Peyer's patch (tissue), 4 donors: ENCODE measurements at places on chromosomes 6 and 20.
A peak's percentile ranks its signal among the peaks of the same experiment; 100 is the strongest.

- no peak for DNase-seq
These were observed 139.3 kb downstream of the FOXC1 start for GRCh38 chr6:1749041-1749440.

DNA sequence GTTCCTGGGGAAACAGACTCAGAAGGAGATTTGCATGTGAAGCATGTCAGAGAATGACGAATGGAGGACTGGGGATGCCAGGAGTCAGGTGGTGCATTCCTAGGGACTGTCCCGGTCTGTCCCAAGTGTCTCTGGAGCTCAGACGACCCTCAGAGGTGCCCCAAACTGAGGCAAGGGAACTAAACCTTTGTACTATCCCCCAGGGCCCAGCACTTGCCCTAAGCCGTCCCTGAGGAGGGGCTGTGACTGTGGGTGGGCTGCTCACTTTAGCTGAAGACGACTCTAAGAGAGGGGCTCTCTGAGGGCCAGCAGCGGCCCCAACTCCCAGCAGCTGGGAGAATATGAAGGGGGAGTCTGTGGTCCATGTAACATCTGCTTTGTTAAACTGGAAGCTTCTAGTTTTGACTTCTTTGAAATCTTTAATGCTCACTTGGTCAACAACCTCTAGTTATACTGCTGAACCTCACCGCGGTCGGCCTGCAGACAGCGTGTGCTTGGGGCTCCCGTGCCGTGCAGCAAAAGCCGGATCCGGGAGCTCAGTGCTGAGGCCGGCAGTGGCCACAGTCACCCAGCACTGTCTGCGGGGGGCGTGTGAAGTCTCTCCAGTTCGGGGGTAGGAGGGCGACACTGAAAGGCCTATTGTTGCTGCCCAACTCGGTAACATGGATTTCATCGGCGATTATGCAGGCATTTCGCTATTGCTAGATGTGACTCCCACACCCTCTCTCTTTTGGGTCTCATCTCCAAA, 34.2 kb downstream of the TUBB2B start:
- DNase-seq, result no peak

GRCh38 chr20:21534453-21534852, 20.6 kb upstream of the NKX2-2 start:
- DNase-seq, result no peak

- DNase-seq, result no peak
These were observed 58.8 kb upstream of the MAP3K7 start for GRCh38 chr6:90645634-90646033.

- DNase-seq, result peak; percentile 89
These were observed 38.2 kb downstream of the MICA start for GRCh38 chr6:31441365-31442267.

GRCh38 chr6:38367231-38367630, 272.5 kb downstream of the BTBD9 start:
- no peak for DNase-seq

DNA sequence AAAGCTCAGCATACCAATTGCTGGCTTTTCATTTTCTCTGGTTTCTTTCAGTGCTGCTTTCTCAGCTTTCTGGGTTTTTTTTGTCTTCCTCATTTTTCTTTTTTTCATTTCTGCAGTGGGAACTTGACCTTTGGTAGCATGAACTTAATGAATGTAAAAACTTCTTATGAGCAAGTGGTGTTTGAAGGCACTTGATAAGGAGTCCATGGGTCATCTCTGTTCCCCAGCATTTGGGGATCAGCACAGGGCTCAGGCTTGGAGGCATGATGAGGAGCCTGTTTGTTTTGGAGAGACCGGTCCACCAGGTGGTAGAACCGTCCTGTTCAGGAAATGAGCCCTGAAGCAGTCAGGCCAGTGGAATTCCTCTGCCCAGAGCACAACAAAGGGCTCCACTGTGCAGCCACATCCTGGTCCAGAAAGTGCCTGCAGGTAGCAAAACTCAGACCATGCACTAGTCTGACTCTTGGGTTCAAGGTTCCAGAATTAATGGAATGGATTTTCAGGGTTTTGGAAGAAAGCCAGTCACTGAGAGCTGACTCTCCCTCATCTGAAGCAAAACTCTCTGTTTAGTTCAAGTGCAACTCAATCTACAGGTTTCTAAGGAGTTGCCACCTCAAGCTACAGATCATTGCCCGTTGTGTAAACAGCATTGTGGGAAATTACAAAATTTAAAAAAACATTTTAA, 52.3 kb upstream of the ADGRF1 start:
- no peak for DNase-seq

DNA sequence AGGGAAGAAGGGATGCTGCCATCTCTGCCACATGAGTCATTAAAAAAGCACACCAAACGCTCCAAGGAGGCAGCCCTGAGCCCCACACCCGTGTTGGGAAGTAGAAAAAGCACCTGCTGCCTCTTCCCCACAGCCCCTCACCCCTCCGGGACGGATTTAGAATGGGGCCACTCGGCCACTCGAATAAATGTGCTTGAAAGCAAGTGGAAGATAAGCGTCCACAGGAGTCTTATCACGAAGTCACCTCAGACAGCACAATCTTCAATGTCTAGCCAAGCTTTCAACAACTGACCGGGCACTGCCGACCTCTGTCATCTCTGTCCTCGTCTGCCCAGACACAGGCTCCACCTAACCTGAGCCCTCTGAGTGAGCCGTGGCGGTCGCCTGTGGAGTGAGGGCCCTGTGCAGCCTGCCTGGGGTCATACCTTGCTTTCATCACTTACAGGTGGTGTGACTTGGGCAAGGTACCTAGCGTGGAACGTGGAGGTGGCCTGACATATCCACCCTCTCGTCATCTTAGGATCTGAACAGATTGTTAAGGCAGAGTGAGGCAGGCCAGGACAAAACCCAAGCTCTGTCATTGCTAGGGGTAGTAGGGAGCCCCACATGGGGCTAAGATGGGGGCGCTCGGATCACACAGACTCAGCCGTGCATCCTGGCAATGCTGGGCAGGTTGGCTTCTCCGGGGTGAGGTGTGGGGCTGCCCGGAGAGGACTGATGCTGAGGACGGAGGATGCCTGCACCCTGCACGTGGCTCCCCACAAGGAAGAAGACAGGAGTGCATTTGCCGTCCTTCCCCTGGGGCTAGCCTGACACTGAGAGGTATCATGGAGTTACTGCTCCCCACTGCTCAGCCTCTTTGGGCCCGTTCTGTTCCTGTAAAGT, 34.8 kb downstream of the PSMG4 start:
- DNase-seq, result peak; percentile 36

DNA sequence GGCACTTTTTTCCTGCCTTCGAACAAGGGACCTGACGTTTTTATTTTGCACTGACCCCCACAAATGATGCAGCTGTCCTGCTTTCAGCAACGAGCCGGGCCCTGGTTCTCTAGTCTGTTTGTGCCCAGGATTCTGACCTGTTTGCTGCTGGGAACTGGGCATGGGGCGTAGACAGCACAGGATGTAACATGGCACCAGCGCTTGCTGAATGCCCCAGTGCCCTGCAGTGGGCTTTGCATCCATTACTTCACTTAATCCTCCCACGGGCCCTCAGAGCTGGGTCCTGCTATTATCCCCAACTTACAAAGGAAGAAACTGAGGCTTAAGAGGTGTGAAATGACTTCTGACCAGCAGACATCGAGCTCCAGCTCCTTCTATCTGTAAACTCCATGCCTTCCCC, 80.4 kb upstream of the PMEPA1 start:
- no peak for DNase-seq

GRCh38 chr20:52193133-52193532, 1.6 kb upstream of the ZFP64 start:
- no peak for DNase-seq

- no peak for DNase-seq
These were observed 42.0 kb downstream of the EDN1 start for GRCh38 chr6:12331951-12332749.

DNA sequence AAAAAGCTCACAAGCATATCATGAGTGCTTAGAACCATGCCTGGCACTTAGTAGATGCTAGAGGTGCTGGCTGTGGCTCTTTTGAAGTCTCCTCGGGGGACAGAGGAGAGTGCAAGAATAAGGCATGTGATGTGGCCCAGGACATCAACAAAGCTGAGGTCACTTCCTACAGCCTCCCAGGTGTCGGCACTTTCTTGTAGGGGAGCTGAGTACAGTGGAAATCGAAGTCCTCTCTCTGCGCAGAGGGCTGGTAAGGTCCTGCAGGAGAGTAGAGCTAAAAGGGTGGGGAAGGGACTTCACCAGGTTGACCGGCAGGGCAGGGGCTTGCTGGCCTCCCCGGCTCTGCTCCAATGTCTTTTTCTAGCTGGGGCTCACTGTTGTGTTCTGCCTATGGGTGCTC, 11.2 kb downstream of the SLC13A3 start:
- DNase-seq, result no peak

GRCh38 chr20:32473231-32474008, 111.7 kb downstream of the NOL4L start:
- peak; percentile 65 for DNase-seq

- no peak for DNase-seq
These were observed 30.2 kb downstream of the SLC2A10 start for GRCh38 chr20:46739431-46740213.

GRCh38 chr6:28693751-28694443, 168.2 kb downstream of the GPX5 start:
- DNase-seq, result no peak

DNA sequence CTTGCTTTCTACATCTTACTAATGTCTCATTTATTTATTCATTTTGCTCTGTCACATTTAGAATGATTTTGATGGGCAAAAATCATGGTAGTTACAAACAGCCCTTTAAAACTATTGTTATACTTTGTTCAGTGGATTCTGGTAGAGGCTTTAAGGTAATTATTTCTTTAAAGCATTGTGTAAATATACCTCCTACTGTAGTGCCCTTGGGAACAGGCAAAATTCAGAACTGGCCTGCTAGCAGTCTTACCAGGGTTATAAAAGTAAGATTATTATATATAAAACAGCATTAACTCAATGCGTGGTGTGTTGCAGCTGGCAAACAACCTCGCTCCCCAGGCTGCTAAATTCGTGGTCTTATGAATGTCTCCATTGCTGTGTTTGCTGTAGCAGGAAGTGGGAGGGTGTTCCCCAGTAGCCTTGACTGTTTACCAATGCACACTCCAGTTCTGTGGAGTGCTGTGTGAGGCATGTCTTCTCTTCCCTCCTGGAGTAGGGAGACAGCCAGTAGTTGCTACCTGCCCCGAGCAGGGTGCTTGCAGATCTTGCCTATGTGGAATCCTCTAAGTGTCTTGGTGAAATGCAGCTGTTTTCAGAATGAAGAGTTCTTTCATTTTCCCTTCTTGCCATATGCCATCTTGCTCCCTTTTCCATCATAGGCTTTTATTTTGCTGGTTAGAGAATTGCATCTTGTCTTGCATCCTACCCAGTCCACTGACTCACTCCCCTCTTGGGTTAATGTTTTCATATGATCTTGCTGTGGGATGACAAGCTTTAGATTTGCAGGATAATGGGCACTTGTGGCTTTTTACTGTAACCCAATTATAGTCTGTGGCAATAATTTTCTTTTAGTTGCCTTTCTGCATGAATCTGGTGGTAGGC, 45.3 kb downstream of the IGF2R start:
- DNase-seq, result no peak

DNA sequence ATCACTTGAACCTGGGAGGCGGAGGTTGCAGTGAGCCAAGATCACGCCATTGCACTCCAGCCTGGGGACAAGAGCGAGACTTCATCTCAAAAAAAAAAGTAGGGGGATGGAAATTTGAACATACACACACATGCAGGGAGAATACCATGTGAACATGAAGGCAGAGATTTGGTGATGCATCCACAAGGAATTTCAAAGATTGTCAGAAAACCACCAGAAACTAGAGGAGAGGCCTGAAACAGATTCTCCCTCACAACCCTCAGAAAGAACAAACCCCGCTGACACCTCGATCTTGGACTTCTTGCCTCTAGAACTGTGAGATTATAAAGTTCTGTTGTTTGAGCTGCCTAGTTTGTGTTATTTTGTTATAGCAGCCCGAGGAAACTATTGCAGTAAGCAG, 125.5 kb downstream of the GPX5 start:
- no peak for DNase-seq

DNA sequence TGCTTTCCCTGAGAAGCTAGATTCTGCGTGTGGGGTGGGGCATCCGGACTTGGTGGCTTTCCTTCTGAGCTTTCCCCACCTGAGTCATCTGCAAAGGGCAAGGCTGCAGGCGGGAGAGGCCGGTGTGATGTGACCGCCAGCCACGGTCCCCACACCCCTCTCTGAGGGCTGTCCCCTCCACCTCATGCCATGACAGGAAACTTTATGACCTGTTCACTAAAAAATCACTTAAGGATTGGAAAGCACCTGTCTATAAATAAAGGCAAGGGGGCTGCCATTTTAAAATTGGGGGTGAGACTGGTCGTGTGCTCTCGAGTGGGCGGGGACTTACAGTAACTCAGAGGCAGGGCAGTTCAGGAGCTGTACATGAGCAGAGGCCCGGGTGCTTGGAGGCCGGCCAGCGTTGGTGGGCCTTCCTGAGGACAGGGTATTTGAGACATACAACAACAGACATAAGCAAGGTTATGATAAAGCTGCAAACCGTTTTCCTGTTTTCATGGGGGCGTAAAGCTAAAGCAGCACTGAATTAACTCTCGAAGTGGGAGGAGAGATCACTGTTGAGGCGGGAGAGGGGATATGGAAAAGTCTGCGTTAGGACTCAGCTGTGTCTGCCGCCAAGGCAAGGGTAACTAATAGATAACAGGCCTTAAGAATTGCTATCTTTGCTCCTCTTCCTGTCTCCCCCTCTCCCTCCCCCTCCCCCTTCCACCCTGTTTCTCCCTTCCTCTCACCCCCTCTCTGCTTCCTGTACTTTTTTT, 16.1 kb upstream of the SERPINB1 start:
- DNase-seq, result peak; percentile 80

DNA sequence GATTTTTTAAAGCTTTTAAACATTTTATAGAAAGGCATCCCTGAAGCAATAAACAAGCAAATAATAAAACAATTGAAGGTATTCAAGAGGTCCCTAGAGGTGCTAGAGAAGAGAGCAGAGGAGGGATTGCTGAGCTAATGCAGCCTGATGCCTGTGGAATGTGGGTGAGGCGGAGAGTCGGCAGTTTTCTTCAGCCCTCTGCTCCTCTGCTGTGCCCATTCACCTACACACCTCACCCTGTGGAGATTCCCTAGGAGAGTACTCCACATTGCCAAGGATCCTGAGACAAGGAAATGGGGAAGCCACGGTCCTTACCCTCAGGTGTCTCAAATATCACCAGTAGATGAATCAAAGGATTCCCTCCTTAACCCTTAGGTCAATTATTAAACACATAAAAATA, 199.8 kb upstream of the POU3F2 start:
- no peak for DNase-seq

- DNase-seq, result peak; percentile 17
These were observed 1.0 kb downstream of the TSHZ2 start for GRCh38 chr20:52972965-52973819.

- no peak for DNase-seq
These were observed 21.6 kb upstream of the FBXO30 start for GRCh38 chr6:145836170-145836569.

GRCh38 chr6:89081129-89081422, 525 bp downstream of the PNRC1 start:
- no peak for DNase-seq

GRCh38 chr6:111978532-111979149, 75.3 kb upstream of the CCN6 start:
- DNase-seq, result no peak
